ENCODE measurements at places on chromosomes 11 and 22.

DNA sequence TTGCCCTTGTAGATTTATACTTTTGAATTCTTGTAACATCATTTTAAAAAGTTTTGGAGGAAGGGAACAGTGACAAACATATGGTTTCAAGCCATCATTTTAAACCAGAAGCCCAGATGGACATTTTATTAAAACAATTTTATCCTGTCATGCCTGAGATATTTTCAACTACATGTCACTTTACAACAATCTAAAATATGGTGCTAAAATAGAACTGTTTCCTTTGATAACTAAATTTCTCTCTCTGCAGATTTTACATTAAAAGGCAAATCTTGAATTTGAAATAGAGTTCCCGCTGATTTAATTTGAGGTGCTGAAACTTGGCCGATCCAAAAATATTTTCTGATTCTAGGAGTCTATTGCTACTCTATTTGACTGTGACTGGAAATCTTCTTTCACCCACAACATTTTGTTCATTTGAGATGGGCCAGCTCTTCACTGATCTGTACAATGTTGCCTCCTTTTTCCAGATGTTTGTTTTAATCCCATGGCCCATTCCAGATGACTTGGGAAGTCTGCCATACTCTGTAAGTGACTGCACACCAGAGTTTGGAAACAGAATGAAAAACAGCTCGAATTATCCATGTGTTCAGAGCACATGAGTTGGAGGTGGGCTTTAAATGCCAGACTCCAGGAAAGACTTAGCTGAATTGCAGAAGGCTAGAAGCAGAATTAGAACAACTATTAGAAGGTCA is 402.5 kb downstream of the TMEM135 start:
- DNase-seq = no peak

DNA sequence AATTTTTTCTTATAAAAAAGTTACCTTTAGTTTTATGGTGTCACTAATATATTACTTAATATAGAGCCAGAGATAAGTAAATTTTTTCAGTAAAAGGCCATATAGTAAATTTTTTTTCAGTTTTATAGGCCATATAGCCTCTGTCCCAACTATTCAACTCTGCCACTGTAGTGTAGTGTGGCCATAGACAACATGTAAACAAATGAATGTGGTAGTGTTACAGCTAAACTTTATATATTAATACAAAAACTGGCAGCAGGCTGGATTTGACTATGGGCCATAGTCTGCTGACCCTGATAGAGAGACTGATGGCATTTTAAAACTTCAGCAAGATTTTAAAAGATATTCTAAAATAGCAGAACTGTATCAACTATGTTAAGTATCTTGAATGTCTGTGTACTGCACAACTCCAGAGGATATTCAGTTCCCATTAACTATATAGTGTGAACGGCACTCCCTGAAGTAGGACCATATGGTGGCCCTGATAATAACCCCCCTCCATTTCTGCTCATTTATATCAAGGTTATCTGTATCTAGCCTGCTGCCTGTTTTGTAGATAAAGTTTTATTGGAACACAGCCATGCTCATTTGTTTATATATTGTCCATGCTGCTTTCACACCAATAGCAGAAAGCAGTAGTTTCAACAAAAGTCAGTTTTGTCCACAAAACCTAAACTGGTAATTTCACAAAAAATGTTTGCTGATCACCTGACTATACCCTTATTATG is 71.6 kb downstream of the PRMT3 start:
- no peak for DNase-seq

DNA sequence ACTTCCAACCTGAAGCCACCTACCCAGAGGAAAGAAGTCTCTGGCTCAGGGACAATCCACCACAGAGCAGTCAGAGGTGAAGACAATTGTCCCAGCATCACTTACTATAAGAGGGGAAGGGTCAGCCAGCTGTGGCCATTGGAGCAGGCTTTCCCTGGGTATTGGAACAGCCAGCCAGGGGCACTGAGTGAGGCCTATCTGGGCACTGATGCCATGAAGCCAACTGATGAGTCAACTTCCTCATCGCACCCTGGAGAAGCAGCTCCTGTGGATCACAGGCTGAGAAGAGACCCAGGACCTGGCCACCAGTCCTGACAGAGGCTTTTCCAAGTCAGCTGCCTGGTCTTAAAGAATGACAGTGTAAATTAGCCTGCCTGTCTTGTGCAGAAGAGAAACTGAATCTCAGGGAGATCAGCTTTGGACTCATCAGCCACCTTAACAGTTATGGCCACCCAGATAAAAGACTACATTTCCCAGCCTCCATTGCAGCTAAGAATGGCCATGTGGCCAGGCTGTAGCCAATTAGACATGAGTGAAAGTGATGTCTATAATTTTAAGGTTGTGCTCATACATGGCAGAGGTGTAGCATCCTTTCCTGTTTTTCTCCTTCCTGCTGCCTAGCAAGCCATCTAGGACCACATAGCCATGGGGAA is 19.0 kb downstream of the CHST1 start:
- no peak for DNase-seq

GRCh38 chr22:28783786-28784671 is 11.5 kb downstream of the CCDC117 start:
- DNase-seq = peak; percentile 35

DNA sequence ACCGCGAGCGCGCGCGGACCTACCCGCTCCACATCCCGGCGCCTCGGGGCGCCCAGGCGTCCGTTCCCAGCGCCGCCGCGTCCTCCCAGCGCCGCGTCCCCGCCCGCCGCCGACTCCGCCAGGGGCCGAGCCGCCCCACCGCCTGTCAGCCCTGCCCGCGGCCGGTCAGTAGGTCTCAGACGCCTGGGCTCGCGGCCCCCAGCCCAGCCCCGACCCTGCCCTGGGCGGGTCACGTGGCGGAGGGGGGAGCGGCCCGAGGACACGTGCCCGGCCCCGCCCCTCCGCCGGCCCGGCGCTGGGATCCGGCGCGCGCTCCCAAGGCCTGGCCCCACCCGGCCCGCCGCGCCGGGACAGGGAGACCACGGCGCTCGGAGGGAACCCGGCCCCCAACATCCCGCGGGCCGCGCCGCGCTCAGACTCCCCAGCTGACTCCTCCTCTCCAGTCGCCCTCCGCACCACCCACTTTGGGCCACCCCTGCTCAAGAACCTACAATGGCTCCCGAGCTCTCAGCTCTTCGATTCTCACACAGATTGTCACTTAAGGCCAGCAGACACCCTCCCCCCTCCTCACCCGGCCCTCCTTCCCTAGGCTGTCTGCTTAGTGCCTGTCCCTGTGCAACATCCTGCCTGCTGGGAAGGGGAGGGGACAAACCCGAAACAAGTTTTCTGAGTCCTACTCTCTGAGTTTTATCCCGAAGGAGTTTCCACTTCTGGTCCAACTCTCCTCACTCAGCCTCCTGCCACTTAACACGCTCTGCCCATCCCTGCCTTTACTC is at the start of gene RAB3IL1:
Gene RAB3IL1, minus strand, starts transcription at position 233 of the 776 bp plus-strand sequence. Its CDS starts 199 bp downstream, at position 34.
- peak; percentile 29 for DNase-seq

GRCh38 chr11:109554951-109555350 is 133.0 kb downstream of the C11orf87 start:
- no peak for DNase-seq

GRCh38 chr22:31968022-31968421 is 23.7 kb downstream of the YWHAH start:
- no peak for DNase-seq

DNA sequence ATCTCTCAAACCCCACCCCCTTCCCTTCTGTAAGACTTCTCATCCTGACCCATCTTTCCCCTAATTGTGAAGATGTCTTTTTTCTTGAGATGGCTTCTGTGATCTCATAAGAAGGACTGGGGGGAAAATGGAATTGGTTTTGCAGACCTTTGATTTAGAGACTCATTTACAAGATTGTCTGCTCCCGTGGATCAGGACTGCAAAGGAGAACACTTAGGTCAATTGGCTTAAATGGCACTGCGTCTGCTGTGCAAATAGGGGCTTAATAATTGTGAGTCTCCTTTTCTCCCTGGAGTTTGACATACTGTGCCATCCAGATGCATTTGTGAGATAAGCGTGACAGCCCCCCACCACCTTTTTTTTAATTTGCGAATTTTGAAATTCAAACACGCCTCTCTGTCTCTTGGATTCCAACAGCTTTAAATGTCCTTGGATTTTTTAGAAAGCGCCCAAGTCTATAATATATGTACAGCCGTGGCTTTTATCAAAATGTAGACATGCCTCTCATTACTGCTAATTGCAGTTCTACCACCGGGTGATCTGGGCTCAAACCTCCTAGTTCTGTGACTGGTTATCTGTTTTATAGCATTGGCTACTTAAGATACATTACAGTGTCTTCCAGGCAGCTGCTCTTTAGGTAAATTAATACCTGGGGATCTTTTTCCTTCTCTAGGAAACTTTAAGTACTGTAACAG is 150.0 kb downstream of the DBX1 start:
- DNase-seq = no peak

- DNase-seq = no peak
These were observed 122.2 kb upstream of the SYN3 start for GRCh38 chr22:33180356-33180755.

GRCh38 chr22:39220890-39221850 is 23.6 kb downstream of the PDGFB start:
- no peak for DNase-seq

DNA sequence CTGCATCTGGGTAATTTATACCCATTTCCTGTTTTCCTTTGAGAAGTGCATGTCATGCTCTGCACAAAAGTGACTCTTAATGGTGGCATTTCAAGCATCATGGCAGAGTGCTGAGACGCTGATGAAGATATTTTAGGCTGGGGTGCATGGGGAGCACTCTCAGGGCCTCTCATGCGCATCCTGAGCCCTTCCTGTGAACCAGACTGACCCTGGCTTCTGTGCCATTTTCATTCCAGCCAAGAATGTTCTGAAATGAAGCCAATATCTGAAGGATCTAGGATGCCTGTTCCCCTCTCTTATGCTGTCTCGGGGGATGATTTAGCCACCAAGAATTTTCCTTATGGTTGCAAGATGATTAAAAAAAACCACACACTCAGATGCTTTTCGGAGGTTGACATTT is 61.5 kb downstream of the MIAT start:
- no peak for DNase-seq

DNA sequence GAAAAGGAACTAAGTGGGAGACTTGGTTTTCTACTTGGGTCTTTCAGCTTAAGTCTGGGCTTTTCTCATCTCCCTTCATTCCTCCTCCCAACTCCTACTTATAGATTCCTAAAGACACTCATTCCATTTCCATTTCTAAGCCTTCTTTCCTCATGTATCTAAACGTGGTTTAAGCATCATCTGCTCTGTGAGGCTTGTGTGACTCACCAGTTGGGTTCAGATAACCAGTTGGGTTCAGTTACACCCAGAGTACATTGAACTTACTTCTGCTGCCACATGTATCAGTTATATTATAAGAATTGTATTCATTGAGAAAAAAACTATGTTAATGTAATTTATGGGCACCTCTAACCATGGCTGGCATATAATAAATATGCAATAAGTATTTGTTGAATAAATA is 831.2 kb upstream of the CCDC90B start:
- DNase-seq = no peak

DNA sequence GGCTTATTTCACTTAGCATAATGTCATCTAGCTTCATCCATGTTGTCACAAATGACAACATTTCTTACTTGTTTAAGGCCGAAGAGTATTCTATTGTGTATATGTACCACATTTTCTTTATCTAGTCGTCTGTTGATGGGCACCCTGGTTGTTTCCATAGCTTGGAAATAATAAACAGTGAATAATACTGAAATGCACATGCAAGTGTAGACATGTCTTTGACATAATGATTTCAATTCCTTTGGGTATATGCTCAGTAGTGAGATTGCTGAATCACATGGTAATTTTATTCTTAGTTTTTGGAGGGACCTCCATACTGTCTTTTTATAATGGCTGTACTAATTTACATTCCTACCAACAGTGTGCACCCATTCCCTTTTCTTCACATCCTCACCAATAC is 508.0 kb downstream of the NELL1 start:
- DNase-seq = no peak

DNA sequence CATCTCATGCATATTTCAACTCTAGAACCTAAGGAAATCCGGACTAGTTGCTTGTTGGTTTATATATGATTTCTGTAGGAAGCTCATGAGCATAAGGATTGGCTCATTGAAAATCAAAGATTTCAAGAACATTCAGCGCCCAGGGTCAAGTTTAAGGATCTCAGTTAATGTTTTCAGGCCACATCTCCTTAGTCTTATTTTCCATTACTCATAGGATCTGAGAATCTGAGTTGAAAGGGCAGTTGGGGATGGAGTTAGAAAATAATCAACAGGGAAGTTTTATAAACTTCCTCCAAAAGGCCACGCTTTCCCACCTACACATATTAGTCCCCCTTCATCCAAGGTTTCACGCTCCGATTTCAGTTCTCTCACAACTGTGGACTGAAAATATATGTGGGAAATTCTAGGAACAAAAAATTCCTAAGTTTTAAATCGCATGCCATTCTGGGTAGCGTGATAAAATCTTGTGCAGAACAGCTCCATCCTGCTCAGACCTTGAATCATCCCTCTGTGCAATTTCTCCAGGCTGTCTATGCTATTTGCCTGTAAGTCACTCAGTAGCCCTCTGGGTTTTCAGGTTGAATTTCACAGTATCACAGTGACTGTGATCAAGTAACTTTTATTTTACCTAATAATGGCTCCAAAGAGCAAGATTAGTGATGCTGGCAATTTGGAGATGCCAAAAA is 160.2 kb downstream of the KIRREL3 start:
- no peak for DNase-seq

DNA sequence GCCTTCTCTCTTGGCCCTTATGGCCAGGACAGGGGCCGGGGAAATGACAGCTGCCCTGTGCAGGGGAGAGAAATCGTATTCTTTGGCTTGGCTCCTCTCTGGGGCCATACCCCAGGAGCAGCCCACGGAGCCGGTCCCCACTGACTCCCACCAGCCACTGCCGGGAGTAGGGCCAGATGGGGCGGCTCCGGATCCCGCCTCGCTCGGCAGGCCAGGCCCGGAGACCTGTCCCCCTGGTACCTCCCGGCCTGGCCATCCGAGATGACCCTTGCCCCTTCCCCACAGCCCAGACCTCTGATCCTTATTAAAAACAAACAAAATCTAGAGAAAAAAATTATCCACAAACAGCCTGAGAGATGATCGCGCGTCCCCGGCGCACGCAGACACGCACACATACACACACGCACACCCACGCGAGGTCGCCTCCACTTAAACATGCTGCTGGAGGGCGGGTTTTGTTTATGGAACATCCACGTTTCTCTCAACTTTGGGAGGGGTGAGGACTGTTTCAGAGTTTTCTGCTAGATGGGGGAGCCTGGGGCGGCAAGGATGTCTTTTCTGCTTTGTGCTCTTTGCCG is 59.1 kb downstream of the IGLL1 start:
- peak; percentile 46 for DNase-seq

- no peak for DNase-seq
These were observed 434.7 kb downstream of the BRD1 start for GRCh38 chr22:49392841-49393510.

DNA sequence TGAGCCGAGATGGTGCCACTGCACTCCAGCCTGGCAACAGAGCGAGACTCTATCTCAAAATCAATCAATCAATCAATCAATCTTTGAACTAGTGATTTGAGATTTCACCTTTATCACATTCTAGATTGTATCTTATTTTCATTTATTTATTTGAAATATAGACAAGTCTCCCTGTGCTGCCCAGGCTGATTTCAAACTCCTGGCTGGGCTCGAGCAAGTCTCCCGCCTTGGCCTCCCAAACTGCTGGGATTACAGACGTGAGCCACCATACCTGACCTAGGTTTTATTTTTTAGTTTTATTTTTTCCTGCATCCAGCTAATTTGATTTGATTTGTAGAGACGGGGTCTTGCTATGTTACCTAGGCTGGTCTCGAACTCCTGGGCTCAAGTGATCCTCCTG is 17.1 kb downstream of the F2 start:
- no peak for DNase-seq

Measured in small intestine (tissue), 16 donors.